ENCODE measurements at places on chromosomes 4 and X.

GRCh38 chr4:182738283-182739047 is 178.7 kb downstream of the DCTD start:
- DNase-seq, result no peak

- DNase-seq, result no peak
Measured at GRCh38 chrX:77925764-77926163, 15.3 kb downstream of the ATP7A start.

DNA sequence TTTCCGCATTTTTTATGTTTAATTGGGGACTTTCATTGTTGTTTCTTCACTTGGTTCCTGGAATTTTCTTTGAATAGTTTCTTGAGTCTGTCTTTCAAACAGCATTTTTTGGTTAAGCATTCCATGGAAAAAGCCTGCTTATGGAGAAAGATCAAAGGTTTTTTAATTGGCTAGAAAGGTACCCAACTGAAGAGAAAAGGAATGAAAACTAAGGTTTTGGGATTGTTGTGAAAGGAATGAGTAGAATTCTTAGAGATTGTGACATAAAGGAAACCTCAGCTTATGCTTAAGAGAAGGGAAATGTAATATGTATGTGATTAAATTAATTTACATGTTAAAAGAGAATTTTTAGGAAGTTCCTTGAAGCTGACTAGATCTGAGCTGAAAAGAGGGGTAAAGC is 82.8 kb downstream of the CCKAR start:
- no peak for DNase-seq

GRCh38 chrX:134599184-134599914 is 58.9 kb downstream of the PLAC1 start:
- DNase-seq, result peak; percentile 90

DNA sequence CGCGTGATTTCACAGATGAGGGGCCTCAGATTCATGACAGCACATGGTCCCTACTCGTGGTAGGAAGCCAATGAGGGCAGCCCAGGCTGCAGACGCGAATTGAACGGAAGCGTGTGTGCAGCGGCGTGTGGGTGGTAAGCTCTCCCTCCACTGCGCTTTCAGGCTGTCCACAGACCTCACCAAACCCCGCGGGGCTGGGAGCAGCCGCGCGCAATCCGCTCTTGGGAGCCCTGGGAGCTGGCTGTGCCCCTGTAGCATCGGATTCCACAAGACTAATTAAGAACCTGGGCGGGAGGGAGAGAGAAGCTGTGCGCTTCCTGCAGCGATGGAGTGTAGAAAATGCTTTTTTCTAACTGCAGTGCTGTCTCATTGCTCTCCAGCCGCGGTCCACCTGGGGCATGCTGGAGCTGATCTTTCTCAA is 134.9 kb downstream of the STOX2 start:
- no peak for DNase-seq

GRCh38 chr4:154076921-154077320 is 288.0 kb upstream of the SFRP2 start:
- DNase-seq, result no peak

- no peak for DNase-seq
Measured at GRCh38 chr4:42817913-42818312, 74.6 kb upstream of the GRXCR1 start.

Data from fibroblast of skin of left quadriceps (primary cell).